HFFc6 (cell line): ENCODE measurements at places on chromosomes 7 and 10. TPM values are rescaled to one million over a fixed set of nuclear protein-coding genes. Genes with fewer than 3 reads are reported as not detected.

ZFAND4 gene
- total RNA-seq: 2.8 and 4.4 TPM in 2 replicates

RBM20 gene
- not detected in 2 replicates for total RNA-seq

SPDYE16 gene
- total RNA-seq: 0.21 TPM in 1 of 2 replicates, not detected in the other

ZNF117 gene
- total RNA-seq: 0.63 and 1.2 TPM in 2 replicates

TMEM176A gene
- not detected in 3 replicates for total RNA-seq

IFIT1B gene
- total RNA-seq: not detected in 3 replicates

CWF19L1 gene
- 19.1 to 23.1 TPM (median 21.6 TPM) in 3 replicates for total RNA-seq

ERCC6 gene
- total RNA-seq: 52.5 to 94.5 TPM (median 76.6 TPM) in 3 replicates
